Hypothalamus (tissue), 51 donors: ENCODE measurements at places on chromosomes 6 and 20.

- no peak for DNase-seq
These were observed 22.8 kb upstream of the PNRC1 start for GRCh38 chr6:89057759-89058158.

GRCh38 chr6:4069199-4069598 is 9.7 kb downstream of the FAM217A start:
- no peak for DNase-seq

DNA sequence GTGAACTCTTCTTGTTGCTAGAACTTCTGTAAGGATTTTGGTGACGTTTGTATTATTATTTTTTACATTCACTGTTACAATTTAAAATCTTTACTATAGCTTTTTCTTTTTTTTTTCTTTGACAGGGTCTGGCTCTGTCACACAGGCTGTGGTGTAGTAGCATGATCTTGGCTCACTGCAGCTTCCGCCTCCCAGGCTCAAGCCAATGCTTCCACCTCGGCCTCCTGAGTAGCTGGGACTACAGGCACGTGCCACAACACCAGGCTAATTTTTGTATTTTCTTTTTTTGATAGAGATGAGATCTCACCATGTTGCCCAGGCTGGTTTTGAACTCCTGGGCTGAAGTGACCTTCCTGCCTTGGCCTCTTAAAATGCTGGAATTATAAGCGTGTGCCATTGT is 21.2 kb downstream of the HECA start:
- DNase-seq = no peak

- DNase-seq = no peak
These were observed 41.4 kb downstream of the MAP3K7 start for GRCh38 chr6:90545448-90545847.

- no peak for DNase-seq
These were observed 87.8 kb downstream of the GINS1 start for GRCh38 chr20:25495189-25495824.

DNA sequence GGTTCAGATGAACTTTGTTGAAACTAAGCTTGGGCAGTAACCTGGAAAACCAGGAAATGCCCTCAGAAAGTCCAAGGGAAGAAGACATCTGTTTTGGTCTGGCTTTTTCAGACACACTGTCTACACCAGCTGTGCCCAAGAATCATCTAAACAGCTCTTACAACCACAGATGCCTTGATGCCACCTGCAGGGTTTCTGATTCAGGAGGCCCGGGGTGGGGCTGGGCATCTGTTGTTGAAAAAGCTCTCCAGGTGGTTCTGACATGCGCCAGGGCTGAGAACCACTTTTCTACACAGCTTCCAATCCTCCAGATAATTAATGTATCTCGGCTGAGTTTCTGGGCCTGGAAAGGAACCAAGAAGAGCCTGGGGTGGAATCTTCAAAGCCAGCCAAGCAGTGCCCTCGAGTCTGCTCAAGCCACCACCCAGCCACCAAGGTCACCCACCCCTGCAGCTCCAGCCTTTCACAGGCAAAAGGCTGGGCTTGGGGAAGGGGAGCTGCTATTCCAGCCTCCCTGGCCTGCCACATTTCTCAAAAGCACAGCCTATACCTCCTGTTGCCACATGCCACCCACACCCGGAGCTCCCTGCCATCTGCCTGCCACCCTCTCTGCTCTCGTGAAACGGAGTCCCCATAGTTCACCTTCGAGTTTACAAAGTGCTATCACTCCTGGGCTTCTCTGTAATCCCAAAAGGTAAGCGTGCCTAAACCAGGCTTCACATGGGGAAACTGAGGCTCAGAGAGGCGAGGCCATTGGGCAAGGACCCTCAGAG is 9.4 kb downstream of the MDGA1 start:
- DNase-seq = no peak

- DNase-seq = peak; percentile 54
These were observed 29.2 kb upstream of the DST start for GRCh38 chr6:56671651-56672461.

GRCh38 chr6:137166247-137167098 is 7.0 kb downstream of the IL22RA2 start:
- DNase-seq = no peak
